Fibroblast of pulmonary artery (primary cell): ENCODE measurements at places on chromosomes 11 and 22.

DNA sequence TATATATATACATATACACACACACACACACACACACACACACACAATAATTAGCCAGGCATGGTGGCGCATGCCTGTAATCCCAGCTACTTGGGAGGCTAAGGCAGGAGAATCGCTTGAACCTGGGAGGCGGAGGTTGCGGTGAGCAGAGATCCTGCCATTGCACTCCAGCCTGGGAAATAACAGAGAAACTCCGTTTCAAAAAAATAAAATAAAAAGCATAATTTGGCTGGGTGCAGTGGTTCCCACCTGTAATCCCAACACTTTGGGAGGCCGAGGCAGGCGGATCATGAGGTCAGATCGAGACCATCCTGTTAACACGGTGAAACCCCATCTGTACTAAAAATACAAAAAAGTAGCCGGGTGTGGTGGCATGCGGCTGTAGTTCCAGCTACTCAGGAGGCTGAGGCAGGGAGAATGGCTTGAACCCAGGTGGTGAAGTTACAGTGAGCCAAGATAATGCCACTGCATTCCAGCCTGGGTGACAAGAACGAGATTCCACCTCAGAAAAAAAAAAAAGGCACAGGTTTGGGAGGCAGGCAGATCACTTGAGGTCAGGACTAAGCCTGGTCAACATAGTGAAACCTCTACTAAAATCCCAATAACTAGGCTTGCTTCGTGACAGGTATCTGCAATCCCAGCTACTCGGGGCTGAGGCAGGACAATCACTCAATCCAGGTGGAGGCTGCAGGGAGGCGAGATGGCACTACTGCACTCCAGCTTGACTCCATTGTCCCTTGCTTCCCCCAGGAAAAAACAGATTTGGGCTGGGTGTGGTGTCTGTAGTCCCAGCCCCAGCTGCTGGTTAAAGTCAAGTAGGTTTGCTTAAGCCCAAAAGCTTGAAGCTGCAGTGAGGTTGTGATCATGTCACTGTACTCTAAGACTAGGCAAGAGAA lies 11.8 kb upstream of the WDR74 start:
- no peak for DNase-seq

DNA sequence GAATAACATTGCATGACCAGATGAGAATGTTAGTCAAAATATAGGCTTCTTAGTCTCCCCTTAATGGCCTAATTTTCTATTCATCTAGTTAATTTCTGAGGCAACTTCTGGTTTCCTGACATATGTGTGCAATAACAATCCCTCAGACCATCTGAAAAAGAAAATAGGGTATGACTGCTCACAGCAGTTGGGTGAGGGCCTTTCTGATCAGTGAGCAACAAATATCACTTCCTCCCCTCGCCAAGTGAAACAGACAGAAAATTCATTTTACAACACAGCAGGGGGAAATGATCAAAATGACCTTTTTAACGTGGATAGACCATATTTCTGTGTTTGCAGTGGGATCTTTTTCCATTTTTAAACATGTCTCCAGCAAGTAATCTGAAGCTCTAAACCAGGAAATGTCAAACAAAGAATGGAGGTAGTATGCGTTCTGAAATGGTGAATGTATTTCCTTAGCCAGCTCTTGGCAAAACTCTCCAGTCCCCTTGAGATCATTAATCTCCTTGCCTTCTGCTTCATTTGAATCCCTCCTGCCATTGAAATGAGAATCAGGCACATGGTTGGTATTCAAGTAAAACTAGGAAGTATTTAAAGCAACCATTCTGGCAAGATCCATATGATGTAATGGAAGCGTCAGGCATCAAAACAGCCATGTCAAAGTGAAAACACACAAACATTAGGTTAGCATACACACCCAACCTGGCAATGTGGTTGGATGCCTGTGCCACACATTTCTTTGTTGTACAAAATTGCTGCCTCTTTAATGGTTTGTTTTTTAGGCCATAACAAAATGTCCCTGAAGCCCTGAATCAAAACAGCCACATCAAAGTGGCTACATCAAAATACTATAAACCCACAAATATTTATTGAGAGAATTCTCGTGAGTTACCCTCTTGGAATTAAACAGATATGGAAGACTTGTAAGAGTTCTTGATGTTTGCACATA lies 100.1 kb downstream of the SLC1A2 start:
- DNase-seq = no peak

GRCh38 chr11:57638005-57638781 lies 11.5 kb downstream of the YPEL4 start:
- peak; percentile 87 for DNase-seq

DNA sequence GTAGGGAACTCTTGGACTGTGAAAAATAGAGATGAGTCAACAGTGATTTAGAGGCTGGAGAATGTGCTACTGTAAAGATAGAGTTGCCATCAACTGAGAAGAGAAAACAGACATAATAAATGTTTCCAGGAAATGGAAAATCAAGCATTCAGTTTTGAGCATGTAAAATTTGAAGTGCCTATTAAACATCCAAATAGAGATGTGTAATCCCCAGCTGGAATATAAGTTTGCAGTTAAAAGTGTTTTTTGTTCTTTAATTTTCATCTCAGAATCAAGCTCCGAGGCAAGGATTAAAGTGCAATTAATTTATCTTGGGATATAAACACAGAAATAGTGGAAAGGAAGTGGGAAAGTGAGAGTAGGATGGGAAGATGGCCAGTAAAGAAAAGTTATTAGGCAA lies 666.0 kb upstream of the RAG2 start:
- peak; percentile 10 for DNase-seq

DNA sequence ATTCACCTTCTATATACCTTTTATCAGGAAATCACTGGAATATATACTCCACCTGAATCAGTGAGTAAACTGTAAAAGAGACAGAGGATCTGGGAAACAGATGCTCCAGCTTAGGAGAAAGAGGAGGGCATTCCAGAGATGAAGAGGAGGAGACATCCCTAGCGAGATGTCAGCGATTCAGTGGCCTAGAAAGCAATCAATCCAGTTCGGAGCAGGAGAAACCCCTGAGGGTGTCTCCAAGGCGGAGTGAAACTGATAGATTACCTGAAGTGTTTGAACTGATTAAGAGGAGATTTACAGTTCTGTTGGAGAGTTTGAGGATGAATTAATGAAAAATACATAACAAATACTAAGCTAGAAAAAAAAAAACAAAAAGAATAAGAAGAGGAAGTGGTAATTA lies 24.5 kb upstream of the TNRC6B start:
- DNase-seq = no peak

GRCh38 chr22:37932821-37933578 lies 20.4 kb downstream of the C22orf23 start:
- no peak for DNase-seq

- no peak for DNase-seq
Measured at GRCh38 chr11:134063991-134064747, 4.7 kb upstream of the JAM3 start.

GRCh38 chr11:131664816-131665215 lies 294.4 kb downstream of the NTM start:
- no peak for DNase-seq

DNA sequence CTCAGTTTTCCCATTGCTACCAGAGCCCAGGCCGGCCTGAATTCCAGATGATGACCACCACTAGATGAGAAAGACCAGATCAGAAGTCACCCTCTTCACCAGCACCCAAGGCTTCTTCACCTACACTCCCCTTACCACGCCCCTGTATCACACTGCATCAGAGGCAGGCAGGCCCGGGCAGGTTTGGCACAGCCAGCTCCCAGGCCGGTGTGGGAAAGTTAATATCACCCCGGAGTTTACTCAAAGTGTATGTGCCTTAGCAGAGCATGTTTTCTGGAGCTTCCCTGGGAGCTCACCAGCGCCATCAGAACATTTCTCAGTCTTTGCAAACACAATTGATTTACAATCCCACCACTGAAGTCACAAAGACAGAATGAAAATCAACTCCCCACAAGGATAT lies 47.5 kb upstream of the POU2AF1 start:
- DNase-seq = no peak

- no peak for DNase-seq
Measured at GRCh38 chr11:70888061-70888460, 364.3 kb downstream of the SHANK2 start.

GRCh38 chr11:45881708-45882368 lies 3.6 kb upstream of the MAPK8IP1 start:
- DNase-seq = peak; percentile 29

GRCh38 chr22:23533328-23533762 lies 46.7 kb downstream of the IGLL1 start:
- peak; percentile 46 for DNase-seq

- DNase-seq = no peak
Measured at GRCh38 chr22:41357191-41357590, 24.6 kb upstream of the TEF start.

DNA sequence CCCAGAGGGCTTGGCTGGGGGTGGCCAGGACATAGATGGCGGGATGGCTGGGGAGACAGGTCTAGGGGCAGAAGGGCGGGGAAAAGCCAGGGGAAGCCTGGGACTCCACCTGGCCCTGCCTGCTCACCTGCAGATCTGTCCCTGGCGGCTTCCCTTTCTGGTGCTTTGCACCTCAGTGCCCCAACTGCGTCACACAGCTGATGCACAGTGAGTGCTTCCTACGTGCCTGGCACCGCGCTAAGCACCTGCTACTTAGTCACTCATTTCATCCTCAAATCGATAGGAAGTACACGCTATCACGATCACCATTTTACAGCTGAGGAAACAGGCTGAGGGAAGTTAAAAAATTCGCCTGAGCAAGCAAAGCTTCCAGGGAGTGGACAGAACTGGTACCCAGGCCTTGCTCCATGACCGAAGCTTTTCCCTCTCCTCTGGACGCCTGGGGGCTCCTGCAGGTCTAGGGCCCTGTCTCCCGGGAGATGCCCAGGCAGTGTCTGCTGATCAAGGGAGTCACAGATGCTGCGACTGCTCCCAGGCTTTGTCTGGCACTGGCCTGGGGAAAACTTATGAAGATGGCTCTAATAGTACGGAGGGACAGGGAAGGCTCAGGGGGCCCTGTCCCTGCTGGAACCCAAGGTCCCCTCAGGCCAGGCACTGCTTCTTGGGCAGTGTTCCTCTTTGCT lies 63.0 kb upstream of the TTLL12 start:
- DNase-seq = no peak

DNA sequence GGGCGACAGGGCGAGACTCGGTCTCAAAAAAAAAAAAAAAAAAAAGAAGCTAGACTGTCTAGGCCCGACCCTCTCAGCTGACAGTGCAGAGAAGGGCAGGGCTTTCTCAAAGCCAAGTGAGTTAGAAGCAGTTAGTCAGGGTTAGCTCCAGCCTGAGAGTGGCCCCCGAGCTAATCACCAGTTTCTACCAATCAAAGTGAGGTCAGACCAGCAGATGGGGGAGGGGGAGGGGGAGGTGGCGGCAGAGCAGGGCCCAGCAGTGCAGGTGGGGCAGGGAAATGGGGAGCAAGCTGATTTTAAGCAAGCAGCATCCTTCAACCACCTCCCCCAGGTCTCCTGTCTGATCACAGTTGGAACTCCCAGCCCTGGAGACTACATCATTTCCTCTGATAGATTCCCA lies 55.3 kb upstream of the PRR5 start:
- no peak for DNase-seq

DNA sequence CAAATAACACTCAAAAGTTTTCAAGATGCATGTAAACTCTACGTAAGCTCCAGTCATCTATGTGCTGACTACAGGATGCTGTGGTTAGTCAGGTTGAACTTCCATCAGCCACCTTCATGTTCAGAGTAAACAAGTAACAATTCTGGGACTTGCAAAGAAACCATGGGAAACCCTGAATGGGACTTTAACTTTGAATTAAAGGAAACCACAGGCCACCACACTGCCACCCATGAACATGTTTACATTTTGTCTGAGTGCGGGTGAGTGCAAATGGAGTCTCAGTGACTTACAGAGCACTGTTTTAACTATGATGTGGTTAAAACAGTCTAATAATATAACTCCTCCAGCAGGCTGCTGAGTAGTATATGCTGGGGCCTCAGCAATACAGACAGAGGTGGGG lies 12.9 kb upstream of the SYTL2 start:
- no peak for DNase-seq

DNA sequence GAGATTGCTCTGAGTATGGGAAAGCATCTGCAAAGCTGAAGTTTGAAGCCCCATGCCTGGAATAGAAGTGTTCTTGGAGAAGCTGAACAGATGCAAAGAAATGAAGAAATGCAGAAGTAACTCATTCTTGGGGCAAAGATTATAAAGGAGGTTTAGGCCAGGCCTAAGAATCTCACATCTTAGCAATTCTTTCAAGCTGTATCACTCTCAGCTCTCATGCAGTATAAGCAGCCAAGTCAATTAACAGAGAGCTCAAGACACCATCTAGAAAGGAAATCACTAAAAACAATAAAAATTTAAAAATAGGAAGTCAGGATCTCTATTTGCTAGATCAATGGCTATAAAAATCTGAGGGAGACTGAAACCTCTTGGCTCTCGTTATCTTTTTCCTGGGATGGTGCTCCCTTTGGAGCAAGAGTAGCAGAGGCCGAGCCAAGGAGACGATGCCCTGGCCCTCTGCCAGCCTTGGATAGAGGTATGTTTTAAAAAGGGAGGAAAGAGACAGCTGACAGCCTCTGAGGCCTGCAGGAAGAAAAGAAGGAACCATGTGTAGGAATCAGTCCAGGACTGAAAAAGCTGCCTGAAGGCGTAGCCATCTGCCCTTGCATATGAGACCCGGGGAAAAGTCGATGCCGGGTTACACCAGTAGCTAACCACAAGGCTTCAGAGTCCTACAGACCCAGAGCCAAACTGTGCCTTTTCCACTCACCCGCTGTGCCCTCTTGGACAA lies 229.8 kb downstream of the BLID start:
- no peak for DNase-seq

GRCh38 chr11:18245396-18245795 lies 3.1 kb downstream of the SAA2 start:
- no peak for DNase-seq

DNA sequence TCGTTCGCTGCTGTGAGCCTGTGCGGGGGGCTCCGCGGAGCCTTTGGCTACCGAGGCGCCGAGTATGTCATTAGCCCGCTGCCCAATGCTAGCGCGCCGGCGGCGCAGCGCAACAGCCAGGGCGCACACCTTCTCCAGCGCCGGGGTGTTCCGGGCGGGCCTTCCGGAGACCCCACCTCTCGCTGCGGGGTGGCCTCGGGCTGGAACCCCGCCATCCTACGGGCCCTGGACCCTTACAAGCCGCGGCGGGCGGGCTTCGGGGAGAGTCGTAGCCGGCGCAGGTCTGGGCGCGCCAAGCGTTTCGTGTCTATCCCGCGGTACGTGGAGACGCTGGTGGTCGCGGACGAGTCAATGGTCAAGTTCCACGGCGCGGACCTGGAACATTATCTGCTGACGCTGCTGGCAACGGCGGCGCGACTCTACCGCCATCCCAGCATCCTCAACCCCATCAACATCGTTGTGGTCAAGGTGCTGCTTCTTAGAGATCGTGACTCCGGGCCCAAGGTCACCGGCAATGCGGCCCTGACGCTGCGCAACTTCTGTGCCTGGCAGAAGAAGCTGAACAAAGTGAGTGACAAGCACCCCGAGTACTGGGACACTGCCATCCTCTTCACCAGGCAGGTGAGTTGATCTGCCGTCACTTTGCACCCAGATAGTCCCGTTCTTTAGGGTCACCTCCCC lies 1.0 kb downstream of the ADAMTS15 start:
- no peak for DNase-seq

GRCh38 chr22:37774728-37775127 lies 33.0 kb upstream of the GCAT start:
- DNase-seq = no peak

GRCh38 chr11:60165538-60165937 lies 17.3 kb downstream of the MS4A6A start:
- no peak for DNase-seq
